Articular chondrocyte of knee joint (primary cell): ENCODE measurements at places on chromosomes 7 and 10. TPM values are rescaled to one million over a fixed set of nuclear protein-coding genes. Genes with fewer than 3 reads are reported as not detected.

Gene GRID1
- total RNA-seq, result not detected in 2 replicates

Gene NEUROD6
- total RNA-seq, result not detected in 2 replicates

Gene AKR1C4
- not detected in 2 replicates for total RNA-seq

Gene MOGAT3
- total RNA-seq, result not detected in 2 replicates

Gene TCERG1L
- total RNA-seq, result not detected in 2 replicates

Gene RHOBTB1
- total RNA-seq, result 18.8 and 22.3 TPM in 2 replicates

Gene HMX3
- 0.11 TPM in 1 of 2 replicates, not detected in the other for total RNA-seq

Gene PVRIG
- total RNA-seq, result not detected in 2 replicates

Gene ACTL6B
- total RNA-seq, result 0.11 TPM in 1 of 2 replicates, not detected in the other

Gene ODAD2
- 1.0 and 1.3 TPM in 2 replicates for total RNA-seq

Gene LRMDA
- total RNA-seq, result 9.5 and 19.7 TPM in 2 replicates

Gene LEP
- 0.11 TPM in 1 of 2 replicates, not detected in the other for total RNA-seq

Gene CLEC2L
- not detected in 2 replicates for total RNA-seq

Gene SPDYE2
- 0.13 TPM in 1 of 2 replicates, not detected in the other for total RNA-seq

Gene ALDH18A1
- 102 and 115 TPM in 2 replicates for total RNA-seq

Gene FAM204A
- total RNA-seq, result 105 and 120 TPM in 2 replicates

Gene FKBP6
- total RNA-seq, result under 0.01 TPM in 1 of 2 replicates, not detected in the other

Gene TMEM270
- not detected in 2 replicates for total RNA-seq

Gene C7orf57
- under 0.01 TPM in 1 of 2 replicates, not detected in the other for total RNA-seq

Gene SLC18A3
- total RNA-seq, result not detected in 2 replicates

Gene CUBN
- 1.4 and 2.2 TPM in 2 replicates for total RNA-seq

Gene GRM3
- not detected in 2 replicates for total RNA-seq

Gene SFTPD
- 0.32 and 0.39 TPM in 2 replicates for total RNA-seq
